ENCODE measurements at places on chromosomes 3 and 15.

- no peak for DNase-seq
Measured at GRCh38 chr3:188584958-188585689, 431.2 kb downstream of the LPP start.

DNA sequence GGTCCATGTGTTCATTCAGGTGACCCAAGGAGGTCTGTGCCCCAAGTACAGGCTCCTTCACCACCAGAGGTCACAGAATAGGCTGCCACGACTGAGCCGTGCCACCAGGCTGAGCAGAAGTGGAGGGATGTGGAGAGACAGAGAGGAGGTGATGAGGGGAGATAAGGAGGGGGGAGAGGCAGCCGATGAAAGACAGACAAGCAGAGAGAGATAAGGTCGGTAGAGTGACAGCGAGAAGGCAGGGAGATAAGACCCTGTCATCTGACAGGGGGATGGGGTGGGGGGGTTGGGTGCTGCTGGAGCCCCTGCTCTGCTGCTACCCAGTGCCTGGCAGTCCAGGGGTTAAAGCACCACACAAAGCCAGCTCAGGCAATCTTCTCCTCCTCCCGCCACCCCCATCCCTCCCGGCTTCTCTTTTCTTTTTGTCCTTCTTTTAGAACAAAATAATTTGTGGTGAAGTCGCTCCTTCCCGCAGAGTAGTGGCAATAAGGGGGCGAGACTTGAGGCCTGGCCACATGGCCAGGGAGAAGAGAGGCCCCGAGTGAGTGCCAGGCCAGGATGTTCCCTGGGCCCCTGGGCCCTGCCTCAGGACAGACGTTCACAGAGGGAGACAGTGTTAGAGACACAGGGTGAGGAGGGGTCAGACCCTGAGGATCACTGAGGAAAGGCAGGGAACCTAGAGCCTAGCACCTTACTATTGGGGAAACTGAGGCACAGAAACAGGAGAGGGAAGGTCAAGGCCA lies 67.9 kb downstream of the CACNA2D2 start:
- no peak for DNase-seq

DNA sequence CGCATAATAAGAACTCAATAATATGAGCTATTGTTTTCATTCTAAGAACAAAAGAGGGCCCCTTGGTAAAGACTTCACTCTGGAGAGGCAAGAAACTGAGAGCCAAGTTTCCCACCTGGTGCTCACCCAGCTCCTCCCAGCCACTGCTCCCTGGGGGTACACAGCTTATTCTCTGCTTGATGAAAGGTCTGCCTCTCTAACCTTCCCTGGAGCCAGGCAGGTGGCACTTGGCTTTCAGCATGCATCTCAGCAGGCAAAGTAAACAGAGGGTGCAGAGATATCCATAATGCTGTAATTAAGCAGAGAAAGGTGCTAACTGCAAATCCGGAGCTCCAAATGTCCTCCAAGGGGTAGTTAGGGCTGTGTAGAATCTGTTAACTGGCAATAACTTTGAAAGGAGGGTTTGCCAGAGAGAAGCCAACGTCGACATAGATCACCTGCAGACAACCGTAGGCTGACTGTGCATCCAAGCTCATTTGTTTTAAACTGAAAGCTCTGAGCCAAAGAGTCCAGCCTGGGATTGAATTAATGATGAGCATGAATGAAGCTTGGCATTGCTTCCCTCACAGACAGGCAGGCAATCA lies 159.6 kb upstream of the PROK2 start:
- DNase-seq: no peak

DNA sequence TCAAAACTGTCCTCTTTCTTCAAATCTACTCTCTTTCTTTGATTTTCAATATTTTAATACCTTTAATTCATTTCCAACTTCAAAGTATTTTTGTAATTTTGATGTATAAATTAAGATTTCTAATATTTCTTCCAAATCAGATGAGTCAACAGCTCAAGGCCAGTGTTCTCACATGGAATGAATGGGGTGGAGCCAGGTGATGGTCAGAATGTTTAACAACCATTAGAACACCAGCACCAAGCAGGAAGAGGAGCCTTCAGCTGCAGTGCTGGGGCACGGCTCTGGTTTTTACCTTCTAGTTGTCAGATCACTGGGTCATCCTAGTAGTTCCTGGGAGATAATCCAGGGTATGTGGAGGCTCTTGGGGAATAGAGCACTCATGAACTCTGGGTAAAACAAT lies 494.5 kb upstream of the PDZRN3 start:
- DNase-seq: no peak

- DNase-seq: no peak
Measured at GRCh38 chr3:124663690-124664089, 66.6 kb upstream of the UMPS start.

DNA sequence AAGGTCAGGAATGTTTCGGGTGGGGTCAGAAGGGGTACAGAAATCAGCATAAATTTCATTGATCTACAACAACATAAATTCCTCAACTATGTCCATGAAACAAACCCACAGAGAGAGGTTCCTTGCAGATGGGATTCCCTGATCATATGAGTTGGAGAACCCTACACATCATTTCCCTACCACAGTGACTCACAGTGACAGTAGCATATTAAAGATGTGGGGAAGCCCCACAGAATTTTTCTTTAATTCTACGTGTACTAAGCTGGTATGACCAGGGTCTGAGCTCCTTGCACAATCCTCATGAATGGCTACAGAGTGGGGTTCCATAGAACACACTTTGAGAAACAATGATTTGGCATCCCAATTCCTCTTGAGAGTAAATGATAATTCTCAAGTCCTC lies 116.9 kb upstream of the RAD18 start:
- no peak for DNase-seq

DNA sequence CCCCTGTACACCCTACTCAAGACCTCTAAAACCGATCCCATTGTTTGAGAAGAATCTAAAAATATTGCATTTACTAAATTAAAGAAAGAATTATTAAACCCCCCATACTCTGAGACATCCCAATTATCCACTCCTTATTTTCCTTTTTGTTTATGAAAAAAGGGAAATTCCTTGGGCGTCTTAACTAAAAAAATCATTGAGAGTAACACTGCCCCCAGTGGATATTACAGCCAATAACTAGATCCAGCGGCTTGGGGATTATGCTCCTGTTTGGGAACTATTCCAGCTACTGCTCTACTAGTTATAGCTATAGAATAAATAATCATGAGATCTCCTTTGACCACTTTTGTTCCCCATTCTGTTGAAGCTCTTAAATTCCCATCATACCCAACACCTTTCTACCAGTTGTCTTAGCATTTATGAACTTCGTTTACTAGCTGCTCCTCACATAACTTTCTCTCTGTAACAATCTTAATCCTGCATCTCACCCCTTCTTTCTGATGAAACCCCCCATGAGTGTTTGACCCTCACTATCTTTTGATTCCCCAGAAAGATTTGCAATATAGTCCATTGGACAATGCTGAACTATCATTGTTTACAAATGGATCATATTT lies 12.7 kb upstream of the CFAP91 start:
- peak; percentile 45 for DNase-seq

DNA sequence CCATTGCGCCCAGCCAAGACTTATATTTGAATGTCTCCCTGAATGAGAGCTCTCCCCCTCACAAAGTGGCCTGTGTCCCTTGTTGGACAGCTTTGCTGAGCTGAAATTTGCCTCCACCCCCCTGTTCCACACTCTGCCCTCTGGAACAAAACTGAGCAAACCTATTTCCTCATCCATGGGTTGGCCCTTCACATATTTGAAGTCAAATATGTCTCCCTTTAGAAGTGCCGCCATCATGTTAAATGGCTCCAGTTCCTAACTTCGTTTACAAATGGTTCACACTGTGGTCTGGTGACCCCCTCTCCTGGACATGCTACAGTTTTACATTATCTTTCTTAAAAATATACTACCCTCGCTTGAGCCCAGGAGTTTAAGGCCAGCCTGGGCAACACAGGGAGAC lies 4.6 kb downstream of the PLIN1 start:
- no peak for DNase-seq

DNA sequence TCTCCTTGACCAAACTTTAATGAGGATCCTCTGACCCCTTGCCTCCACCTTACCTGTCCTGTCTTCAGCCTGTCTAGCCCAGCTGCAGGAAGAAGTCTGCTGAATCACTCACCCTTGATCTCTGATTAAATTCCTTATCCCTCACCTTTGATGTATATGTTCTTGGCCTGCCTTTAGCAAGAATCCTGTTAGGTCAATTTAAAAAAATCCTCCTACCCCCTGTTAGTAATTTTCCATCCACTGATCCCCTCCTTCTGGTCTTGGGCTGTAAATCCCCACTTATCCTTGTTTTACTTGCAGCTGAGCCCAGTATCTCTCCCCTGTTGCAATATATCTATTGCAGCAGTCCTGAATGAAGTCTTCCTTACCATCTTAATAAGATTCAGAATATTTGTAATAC lies 39.0 kb downstream of the MYH15 start:
- DNase-seq: no peak

GRCh38 chr15:87567406-87568030 lies 689.0 kb downstream of the NTRK3 start:
- DNase-seq: no peak

GRCh38 chr15:80934761-80935221 lies 54.8 kb downstream of the MESD start:
- no peak for DNase-seq

DNA sequence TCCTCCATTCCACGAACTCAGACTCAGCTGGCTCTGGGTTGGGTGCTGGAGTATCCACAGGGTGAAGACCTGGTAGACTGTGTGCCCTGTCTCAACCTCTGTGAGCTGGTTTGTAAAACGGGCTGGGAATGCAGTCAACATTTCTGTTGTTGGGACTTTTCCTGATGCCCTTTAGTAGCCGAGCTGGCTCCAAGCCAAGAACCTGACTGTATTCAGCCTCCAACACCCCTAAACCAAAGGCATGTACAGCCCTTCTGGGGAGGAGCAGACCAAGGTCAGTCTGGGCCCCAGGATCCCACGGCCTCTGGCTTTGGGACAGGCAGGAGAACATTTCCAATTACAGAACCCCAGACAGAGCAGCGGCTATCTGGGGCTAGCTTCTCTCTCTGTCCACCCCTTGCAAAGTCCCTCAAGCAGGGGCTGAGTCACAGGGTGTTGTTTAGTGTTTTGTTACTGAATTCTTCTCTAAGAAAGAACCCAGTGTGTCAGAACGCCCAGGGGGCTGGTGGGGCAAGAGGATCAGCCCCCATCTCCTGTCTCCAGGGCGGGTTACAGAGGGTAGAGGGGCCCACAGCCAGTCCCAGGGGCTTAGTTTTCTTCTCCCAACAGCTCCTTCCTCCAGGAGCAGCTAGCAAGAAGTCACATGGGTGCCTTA lies 56.8 kb upstream of the SLC6A6 start:
- no peak for DNase-seq

- DNase-seq: no peak
Measured at GRCh38 chr3:68271145-68271544, 616.7 kb upstream of the SUCLG2 start.

- DNase-seq: no peak
Measured at GRCh38 chr3:29381595-29381994, 100.7 kb downstream of the RBMS3 start.

DNA sequence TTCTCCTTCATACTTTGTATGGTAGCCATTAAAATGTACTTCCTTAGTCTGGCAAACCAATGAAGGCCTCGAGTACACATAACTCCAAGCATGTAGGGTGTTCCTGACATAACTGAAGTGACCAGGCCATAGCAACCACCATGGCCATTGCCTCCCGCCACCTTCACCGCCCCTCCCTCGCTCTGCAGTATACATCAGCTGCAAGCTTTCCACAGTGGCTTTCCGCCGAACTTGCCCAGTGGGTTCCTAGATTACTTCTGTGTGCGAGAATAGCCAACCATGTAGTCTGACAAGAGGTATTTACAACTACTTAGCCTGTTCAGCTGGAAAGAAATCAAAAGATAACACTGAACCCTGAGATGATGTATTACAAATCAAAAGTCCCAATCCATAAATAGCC lies 3.4 kb upstream of the CTNNB1 start:
- DNase-seq: no peak

DNA sequence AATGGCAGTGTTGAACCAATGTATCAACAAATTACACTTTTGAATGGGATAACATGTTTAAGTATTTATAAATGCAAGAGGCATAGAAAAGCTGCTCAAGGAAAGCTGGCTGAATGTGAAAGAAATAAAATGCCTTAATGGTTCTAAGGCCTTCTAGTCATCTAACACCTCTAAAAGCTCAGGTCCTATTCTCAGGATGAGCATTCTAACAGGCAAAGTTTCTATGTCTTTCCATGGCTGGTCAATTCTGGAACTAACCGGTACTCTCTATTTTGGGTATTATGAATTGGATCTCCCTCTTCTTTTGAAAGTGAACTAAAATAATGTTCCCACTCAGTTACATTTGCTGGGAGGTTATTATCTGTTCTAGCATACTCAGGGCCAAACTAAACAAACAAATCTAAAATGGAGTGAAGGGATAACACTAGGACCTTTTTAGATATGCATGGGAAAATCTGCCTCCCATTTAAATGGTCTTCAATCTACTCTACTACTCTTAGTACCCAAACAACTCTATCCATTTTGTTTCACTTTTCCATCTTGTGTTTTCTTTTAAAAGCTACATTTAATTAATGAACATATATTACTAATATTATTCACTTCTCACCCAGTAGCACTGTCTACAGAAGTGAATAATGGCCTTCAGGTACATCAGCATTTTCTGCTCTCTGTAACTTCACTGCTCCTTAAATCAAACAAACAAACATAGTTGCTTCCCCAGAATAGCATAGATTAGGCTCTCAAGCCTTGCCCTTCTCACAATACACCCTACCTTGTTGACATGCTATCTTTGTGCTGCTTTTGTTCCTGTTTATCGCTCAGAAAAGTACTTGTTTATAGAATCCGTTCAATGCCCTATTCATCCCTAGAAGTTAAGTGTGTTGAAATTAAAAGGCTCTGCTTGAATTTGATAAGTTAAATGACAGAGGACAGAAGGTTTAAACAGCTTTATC lies 46.4 kb downstream of the CBLB start:
- no peak for DNase-seq

GRCh38 chr3:107395066-107395465 lies 17.8 kb downstream of the CCDC54 start:
- DNase-seq: no peak

DNA sequence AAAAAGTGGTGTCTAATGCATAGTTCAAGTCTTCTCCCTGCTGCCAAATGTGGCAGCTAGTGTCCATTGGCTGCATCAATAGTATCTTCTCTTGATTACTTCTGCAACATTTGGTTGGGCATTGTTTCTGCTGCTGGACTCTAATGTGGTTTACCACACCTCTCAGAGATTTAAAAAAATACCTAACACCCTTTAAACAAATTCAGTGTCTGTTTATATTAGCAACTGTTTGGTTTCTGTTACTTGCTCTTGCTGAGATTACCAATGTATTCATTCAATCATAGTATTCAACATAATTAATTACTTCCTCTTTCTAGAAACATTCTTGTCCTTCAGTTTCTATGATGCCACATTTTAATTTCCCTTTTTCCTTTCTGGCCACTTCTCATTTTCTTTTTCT lies 20.3 kb upstream of the NECTIN3 start:
- no peak for DNase-seq

Data from HuH-7 (cell line).